Nephron progenitor cell (in vitro differentiated cells): ENCODE measurements at places on chromosomes 4 and X.

- peaks cover 18% of the 10 kb centered on the region for H3K36me3 ChIP-seq
- H3K27me3 ChIP-seq: no peaks in the 10 kb centered on the region
- no peak overlapping the region for H3K27ac ChIP-seq
- DNase-seq: no peak
These were observed 270.2 kb upstream of the TAPT1 start for GRCh38 chr4:16496501-16496900.

DNA sequence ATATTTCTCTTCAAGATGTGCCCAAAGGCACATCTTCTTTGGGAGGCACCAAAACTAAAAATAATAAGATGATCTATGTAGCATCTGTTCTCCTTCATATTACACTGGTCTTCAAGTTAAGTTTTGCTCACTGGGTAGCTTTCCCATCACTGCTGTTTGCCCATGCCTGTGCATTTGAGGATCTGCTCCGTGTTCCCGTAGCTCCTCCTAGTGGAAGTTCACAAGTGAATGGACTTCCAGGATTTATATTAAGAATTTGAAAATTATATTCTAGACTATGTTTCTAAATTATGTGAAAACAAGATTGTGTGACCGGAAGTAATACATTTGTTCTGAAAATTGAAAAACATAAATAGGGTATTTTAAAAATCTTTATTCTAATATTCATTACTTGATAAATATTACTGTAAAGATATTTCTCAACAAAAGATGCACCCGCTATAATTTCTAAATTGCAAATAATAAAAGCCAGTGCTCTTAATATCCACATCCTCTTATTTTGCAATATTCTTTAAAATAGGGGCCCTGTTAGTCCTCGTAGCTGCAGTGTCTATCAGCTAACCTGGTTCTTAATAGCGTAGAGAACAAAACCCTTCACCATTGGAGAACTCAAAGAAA lies 147.7 kb downstream of the RBM46 start:
- DNase-seq: no peak
- H3K36me3 ChIP-seq: no peaks in the 10 kb centered on the region
- H3K4me3 ChIP-seq: no peak overlapping the region
- no peaks in the 10 kb centered on the region for H3K27me3 ChIP-seq

GRCh38 chr4:154973244-154974035 lies 192.4 kb downstream of the RBM46 start:
- no peaks in the 10 kb centered on the region for H3K4me1 ChIP-seq
- H3K36me3 ChIP-seq: no peaks in the 10 kb centered on the region
- DNase-seq: no peak
- H3K27me3 ChIP-seq: no peaks in the 10 kb centered on the region
- no peak overlapping the region for H3K27ac ChIP-seq

DNA sequence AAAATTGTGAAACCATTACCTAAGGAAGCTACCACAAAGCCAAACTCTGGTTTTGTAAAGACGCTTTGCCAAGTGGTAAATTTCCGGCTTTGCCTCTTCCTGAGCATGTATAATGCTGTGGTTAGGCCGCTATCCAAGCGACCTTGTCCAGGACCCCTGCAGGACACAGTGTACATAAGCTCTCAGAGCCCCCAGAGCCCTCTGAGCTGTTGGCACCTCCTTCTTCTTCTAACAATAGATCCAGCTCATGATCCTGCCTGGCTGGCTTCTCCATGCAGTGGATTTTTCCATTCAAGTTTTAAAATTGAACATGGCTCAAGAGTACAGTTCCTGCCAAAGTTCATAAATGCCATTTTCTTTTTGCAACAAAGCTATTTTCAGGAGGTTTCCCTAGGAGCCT lies 326.7 kb downstream of the MAPK10 start:
- no peaks in the 10 kb centered on the region for H3K27me3 ChIP-seq
- peak overlapping the region; percentile 92 for H3K27ac ChIP-seq
- no peak for DNase-seq
- peaks cover 36% of the 10 kb centered on the region for H3K4me1 ChIP-seq

DNA sequence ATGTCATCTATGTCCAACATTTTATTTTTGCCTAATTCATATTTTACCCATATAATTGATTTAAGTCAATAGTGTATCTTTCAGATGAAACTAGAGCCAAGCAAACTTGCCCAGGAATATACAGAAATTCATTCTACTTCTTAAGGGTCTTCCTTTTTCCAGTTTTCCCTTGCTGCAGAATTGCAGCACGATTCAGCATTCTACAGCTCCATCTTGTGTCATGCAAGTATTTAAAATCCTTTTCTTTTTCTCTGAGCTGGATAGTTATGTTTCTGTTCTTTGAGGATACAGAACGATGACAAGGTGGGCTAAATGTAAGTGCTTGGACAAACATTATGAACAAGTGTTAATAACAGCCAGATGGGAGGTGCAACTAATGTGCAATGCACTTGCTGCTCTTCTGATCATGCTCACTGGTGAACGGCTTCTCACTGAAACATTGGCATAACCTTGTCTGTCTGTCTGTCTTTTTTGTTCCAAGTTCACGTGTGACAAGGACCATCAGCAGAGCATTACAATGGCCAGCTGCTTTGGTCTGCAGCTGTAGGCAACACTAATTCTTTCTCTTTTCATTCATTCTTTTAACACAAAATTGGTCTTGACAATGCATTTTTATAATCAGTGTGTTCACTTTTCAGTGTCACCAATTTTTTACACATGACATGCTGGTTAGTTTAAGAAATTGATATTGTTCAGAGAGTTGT lies 1821.7 kb downstream of the ARAP2 start:
- no peaks in the 10 kb centered on the region for H3K36me3 ChIP-seq
- H3K4me3 ChIP-seq: no peak overlapping the region
- no peaks in the 10 kb centered on the region for H3K27me3 ChIP-seq
- no peak for DNase-seq

- no peak overlapping the region for H3K27ac ChIP-seq
- no peaks in the 10 kb centered on the region for H3K36me3 ChIP-seq
- no peaks in the 10 kb centered on the region for H3K4me1 ChIP-seq
- DNase-seq: no peak
These were observed 840.6 kb downstream of the NLGN4X start for GRCh38 chrX:5388087-5388486.

DNA sequence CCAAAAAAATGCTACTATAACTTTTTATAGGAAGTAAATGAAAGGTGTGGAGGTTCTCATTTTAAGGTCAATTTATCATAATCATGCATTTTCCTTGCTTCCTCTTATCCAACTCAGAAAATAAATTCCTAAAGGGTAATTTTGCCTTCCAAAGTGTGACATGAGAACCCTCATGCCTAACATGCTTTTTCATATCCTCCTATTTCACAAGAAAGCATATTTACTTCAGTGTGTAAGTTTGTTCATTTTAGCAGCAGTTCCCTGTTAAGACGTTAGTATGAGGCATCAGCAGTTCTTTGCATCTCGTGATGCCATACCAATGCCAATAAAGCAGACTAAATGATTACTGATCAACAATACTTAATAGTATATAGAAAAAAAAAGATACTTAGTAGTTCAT lies 18.4 kb downstream of the WDFY3 start:
- peaks cover 47% of the 10 kb centered on the region for H3K36me3 ChIP-seq
- DNase-seq: no peak
- H3K4me1 ChIP-seq: no peaks in the 10 kb centered on the region
- H3K4me3 ChIP-seq: no peak overlapping the region
- no peaks in the 10 kb centered on the region for H3K27me3 ChIP-seq

DNA sequence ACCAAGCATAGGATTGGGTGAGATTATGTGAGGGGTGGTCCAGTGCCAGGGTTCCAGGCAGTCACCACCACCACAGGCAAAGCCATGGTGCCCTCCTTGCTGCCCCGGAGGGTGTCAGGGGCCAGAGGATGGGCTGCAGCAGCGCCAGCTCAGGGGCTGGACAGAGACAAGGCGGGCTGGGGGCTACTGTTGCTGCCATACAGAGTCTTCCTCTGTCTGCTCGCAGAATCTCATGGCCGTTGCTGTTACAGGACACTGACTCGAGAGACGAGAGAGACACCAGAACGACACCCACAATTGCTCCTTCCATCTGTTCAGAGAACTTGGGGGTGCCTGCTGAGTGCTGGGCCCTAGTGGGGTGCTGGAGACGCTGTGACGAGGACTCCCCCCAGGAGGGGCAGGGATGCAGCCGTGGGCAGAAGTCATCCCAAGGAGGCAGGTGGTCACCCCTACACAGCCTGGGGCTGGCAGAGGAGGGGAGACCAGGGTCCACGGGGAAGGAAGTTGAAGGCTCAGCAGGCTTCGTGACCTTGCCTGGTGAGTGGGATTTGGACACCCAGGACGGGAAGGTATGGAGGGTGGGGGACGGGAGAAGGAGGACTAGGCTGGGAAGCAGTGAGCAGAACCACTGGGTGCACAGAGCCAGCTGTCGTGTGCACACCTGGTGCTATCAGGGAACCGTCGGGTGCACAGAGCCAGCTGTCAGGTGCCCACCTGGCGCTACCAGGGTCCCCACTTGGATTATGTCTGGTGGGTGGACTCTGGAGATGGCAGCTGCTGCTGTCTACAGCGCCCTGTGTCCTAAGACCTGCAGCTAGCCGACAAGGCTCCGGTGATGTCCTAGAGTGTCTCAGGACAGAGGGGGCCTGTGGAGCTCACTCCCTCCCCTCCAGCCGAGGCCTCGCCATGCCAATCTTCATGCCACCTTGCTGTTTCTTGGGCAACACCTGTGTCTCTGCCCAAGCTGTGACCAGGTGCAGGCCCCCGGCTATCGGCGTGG lies 43.9 kb upstream of the HMX1 start:
- no peak overlapping the region for H3K27ac ChIP-seq
- H3K36me3 ChIP-seq: no peaks in the 10 kb centered on the region
- no peaks in the 10 kb centered on the region for H3K4me1 ChIP-seq
- no peak for DNase-seq
- H3K4me3 ChIP-seq: no peak overlapping the region
- H3K27me3 ChIP-seq: peaks cover 67% of the 10 kb centered on the region

DNA sequence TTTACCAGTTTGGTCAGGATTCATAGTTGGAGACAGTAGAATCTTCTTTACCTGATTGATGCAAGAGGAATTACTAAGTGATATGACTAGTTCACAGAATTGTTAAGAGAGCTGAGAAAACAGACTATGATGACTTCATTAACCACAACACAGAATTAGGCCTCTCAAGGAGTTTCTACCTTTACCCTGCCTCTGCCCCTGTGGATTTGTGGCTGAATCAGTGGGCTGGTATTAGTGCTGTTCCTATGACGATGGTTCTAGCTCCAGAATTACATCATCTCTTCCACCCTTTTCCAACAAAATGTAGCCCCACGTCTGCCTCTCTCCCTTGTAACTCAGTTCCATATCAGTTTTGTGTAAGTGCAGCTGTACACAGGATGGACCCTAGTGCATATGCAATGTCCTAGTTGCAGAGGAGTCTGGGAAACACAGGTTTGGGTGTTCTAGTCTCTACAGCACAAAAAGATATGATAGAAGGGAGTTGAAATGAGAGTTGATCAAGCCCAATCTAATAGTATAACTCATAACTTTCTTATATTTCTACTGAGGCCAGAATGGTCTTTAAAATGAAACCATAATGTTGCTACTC lies 99.3 kb downstream of the ANXA5 start:
- no peak overlapping the region for H3K27ac ChIP-seq
- H3K4me1 ChIP-seq: no peaks in the 10 kb centered on the region
- peaks cover 5% of the 10 kb centered on the region for H3K27me3 ChIP-seq
- H3K4me3 ChIP-seq: no peak overlapping the region
- no peak for DNase-seq

DNA sequence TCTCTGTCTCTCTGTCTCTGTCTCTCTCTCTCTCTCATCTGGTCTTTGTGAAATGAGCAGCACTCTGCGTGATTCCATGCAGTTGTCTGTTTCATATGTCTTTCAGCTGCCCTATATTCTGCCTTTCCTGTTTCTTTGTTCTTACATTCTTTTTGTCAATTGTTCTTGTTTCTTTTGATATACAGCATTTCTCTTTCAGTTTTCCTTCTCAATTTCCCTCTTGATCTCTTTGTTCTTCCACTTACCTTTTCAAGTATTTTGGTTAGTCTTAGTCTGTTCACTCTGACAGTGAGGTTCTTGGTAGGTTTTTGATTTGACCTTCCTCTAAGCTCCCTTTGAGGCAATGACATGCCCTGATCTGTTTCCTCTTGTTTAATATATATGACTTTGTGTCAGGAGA lies 20.4 kb downstream of the ZNF157 start:
- H3K27me3 ChIP-seq: peaks cover 11% of the 10 kb centered on the region
- no peaks in the 10 kb centered on the region for H3K4me1 ChIP-seq
- H3K27ac ChIP-seq: no peak overlapping the region
- H3K36me3 ChIP-seq: peaks cover 5% of the 10 kb centered on the region
- no peak overlapping the region for H3K4me3 ChIP-seq

DNA sequence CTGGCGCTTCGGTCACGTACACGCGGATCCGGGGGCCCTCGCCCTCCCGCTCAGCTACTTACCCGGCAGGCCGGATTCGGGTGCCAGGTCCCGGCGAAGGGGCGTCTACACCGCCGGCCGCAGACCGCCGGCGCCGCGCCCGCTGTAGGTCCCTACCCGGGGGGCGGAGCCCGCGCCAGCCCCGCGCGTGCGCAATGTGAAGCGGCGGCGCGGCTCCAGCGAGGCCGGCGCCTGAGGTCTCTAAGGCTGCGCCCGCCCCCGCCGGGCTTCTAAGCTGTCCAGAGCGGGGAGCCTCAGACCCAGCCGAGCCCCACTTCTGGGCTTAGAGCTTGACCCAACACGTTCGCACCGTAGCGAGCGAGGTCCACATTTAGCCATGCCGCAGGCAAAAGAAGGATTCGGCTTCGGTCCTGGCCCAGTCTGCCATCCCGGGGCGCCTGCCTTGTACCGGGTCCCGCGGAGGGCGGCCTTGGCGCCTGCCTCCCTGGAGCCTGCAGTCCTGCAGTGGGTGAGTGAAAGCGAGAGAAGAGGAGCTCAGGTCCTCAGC lies at the start of gene ZNF518B:
ZNF518B (minus strand) TSS at position 172 of the 547 bp plus-strand sequence. CDS start 11,098 bp downstream, outside the sequence.
- peak; percentile 72 for DNase-seq
- H3K27me3 ChIP-seq: peaks cover 50% of the 10 kb centered on the region
- H3K4me1 ChIP-seq: peaks cover 12% of the 10 kb centered on the region
